Stimulated activated CD8-positive, alpha-beta memory T cell treated with anti-CD3 and anti-CD28 coated beads, Interleukin-7, amount 100 ng/mL, for 1 hour (primary cell): ENCODE measurements at places on chromosomes 4 and X.

GRCh38 chr4:109390115-109390768, 43.4 kb upstream of the SEC24B start:
- DNase-seq: no peak

DNA sequence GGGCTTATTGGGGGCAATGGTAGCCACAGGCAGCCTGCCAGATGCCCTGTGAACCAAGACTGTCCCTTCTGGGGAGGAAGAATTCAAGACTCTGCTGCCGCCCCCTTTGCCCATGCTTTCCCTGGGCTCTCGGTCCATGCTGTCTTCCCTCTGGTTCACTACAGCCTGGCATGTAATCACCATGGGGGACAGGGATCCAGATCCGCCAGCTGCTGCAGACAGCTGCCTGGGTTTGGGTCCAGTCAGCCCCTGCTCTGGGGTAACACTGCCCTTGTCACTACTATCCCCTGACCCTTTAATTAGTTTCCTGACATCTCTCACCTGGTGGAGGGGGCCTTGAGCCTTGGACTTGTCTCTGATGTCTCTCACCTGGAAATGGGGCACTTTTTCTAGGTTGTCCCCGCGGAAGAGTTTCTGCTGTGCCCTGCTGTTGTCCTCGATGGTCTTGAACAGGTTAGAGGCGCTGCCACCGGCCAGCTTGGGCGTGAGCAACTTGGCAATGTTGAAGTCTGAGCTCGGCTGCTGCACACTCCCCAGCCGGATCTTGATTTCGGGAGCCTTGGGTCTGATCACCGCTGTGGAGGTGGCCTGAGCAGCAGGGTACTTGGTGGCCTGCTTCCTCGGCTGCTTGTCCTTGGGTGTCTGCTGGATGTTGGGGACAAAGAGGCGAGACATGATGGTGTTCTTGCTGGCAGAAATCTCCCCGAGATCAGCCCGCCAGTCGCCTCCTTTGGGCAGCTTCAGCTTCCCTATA, 6.4 kb downstream of the C4orf54 start:
- DNase-seq: no peak

GRCh38 chr4:140103676-140104075, 50.3 kb downstream of the MAML3 start:
- DNase-seq: no peak

GRCh38 chr4:110654254-110654635, 31.4 kb upstream of the PITX2 start:
- no peak for DNase-seq

DNA sequence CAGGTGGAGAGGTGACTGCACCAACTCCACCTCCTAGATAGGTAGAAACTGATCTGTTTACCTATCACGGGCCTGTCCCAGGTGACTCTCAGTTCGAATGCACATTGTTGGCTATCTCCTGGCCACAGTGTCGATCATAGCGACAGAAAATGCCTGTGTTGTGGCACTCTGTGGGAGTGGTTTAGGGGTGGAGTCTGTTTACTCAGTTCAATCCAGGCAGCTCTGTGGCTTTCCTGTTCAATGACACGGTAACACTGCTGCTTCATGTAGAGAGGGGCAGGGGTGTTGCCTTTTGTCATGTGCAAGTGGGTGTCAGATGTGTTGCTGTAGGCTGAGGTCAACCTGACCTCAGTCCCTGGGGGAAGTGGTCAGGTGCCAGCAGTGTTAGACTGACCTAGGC, 1602.4 kb downstream of the TECRL start:
- no peak for DNase-seq

GRCh38 chr4:127737295-127737694, 7.1 kb downstream of the SLC25A31 start:
- DNase-seq: no peak

DNA sequence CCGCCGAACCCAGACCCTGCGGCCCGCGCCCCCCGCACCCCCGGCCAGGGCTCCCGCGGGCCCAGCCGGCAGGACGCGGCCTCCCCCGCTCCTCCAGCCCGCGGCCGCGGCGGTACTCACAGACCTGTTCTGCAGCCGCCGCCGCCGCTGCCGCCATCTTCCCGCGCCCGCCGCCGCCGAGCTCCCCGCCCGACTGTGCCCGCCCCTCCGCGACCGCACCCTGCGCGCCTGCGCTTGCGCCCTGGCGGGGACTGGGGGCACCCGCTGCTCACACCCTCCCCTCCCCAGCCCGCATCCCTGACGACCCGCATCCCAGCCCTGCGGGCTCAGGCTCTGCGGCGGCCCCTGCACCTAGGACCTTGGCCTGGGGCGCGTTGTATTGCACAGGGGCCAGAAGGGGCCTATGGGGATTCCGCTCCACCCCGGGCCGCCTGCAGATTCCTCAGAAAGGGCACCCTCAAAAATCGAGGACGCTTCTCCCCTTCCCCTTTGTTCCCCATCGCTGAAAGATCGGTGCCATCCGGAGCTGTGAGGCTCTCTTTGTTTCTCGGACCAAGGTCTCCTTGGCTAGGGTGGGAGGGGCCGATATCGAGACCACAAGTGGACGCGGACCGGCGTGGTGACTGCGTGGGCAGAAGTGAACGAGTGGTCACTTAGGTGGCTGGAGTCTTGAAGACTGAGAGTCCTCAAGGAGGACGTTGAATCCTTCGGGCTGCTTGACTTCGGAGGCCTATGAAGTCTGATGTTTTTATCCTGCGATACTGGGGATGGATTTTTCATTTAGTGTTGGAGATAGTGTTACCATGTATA, at the start of gene SGCB:
TSS of gene SGCB (minus strand) at position 197 of the 810 bp plus-strand sequence. CDS start at position 157, 40 bp downstream.
- peak; percentile 31 for DNase-seq

DNA sequence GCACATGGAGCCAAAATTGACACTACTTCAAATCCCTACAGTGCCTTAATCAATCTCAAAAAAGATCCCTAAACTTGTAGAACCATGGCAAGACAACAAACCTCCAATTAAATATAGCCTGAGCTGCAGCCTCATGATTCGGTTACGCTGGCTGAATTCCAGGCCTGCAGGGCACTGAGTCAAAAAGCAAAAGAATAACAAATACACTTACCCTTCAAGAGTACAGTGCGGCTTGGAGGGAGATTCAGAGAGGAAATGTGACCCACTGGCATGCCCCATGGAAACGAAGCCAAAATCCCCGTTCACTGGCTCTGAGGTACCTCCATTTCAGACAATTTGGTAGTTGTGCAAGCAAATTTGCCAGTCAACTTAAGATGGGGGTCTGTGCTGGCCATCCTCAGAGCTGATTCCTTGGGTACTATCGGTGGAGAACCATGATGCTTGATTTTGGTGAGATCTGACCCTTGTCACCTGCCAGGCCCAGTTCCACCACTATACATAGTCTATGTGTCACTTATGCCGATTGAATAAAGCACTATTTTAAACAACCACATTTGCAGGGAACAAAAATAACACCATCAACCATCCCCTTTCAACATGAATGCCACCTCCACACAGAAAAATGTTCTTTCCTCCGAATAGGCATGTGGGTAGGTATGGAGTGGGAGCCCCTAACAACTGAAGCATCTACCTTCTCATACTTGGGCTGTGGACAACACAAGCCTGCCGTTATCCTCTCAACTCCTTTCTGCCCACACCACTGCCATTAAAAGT, 2.1 kb downstream of the C4orf54 start:
- no peak for DNase-seq

GRCh38 chrX:148459343-148459742, 41.1 kb upstream of the AFF2 start:
- no peak for DNase-seq

GRCh38 chr4:576991-577498, 950 bp upstream of the TMEM271 start:
- no peak for DNase-seq

- no peak for DNase-seq
Observed at GRCh38 chrX:3820167-3820566, 106.7 kb upstream of the PRKX start.

DNA sequence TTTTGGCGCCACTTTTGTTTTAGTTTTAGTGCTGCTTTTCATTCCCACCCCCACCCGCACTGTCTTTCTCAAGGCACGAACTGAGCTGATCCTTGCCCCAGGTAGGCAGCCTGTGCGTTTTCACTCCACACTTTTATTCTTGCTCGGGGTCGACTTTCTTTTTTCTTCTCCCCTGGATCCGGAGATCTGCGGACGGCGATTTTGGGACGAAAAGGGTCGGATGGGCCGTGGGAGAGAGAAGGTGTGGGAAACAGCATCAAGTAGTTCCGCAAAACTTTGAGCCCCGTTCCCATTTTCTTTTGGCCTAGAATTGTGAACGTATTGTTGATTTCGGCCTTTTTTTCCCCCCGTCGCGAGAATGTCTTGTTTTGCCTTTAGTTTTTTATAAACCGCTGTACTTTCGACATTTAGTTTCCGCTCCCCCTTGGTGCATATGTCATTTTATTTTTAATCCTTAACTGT, 531 bp downstream of the STAG2 start:
- DNase-seq: no peak

GRCh38 chr4:151031831-151032605, 16.9 kb upstream of the LRBA start:
- no peak for DNase-seq

DNA sequence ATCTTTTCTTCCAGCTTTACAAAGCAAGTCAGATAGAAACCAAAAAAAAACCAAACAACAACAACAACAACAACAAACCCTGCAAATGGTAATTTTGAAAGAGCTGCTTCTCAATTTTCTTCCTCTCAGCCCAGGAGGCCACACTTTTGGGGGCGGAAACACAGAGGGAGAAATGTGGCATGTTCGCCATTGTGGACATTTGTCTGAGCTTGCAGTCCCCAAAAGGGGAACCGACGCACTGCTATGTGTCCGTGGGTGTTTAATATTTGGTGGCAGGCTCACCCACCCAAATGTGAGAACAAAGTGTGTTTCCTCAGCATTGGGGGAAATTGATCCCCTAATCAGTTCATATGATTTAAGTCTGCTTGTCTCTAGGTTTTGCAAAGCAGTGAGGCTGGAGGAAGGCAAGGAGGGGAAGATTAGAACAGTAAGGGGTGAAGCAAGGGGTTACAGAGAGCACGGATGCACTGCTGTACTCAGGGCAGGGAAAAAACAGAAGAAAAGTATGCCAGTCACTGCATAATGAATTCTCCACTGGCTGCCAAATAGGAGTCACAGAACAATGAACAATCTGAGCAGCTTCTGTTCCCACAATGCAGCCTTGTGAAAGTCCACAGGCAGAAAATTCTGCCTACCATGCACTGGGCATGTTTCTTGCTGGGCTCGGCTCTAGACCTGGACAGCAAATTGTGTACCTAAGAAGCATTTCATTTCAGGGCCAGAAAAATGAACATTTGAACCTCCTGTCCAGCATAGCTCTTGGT, 74.7 kb upstream of the GPM6B start:
- no peak for DNase-seq

DNA sequence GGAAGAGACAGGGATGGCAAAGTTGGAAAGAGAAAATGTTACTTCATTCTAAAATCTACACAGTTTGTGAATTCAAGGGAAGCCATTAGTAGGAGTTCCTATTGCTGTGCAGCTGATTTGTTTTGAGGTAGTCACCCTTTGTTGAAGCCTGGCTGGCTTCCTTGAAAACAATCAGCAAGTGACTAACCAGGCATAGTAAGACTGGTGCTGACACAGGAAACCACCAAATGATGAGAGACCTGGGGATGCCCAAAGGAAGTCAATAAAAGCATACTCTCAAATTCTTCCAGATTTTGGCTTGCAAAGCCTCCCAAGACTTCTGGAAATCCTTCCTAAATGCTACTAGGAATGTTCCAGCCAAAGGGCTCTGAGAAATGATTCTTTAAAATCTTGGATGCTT, 23.9 kb upstream of the PRDM8 start:
- DNase-seq: no peak

DNA sequence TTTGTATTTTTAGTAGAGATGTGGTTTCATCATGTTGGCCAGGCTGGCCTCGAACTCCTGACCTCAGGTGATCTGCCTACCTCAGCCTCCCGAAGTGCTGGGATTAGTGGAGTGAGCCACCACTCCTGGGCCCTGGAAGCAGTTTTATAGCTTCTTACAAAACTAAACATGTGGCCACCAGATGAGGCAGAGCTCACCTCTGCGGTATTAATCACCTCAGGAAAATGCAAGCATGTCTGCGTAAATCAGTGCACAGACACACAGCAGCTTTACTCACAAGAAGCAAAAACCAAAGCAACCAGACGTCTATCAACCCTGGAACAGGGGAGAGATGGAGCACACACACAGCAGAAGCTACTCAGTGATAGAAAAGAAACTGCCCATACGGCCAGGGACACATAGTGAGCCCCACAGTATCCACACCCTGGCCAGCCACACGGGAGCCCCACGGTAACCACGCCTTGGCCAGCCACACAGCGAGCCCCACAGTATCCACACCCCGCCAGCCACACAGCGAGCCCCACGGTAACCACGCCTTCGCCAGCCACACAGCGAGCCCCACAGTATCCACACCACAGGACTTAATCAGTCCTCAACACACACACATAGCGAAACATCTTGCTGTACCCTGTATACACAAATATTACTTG, 30.2 kb downstream of the PPP2R3B start:
- no peak for DNase-seq

DNA sequence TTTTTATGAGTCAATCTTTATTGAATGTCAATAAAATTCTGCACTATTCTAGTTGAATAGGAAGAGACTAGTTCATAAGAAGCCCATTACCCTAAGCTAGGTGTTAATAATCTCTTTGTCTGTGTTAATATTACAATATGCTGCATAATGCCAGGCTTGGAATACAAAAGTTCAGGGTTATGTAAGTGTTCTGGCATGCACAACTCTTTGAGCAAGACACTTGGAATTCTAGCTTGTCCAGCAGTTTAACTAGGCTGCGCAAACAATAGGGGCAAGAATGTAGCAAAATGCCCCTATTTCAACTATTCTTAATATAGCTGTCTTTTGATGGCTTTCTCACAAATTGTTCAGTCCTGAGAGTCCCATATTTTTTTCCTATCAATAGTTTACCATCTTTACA, 31.3 kb upstream of the ETNPPL start:
- DNase-seq: no peak

DNA sequence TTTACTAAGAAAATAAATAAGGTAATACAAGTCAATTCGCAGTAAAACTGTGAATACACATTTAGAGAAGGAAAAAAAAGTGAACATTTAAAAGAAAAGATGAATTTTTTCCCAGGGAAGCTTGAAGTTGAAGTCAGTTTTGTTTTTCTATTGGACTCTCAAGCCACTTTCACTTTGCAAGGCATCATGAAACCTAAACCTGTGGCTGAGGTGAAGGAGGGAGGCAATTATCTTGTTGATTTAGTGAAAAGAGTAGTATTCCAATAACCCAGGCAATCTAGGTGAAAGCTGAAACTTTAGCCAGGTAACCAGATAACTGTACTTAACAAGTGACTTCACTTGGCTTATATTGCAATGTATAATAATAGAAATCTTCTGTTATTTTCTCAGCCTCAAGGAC, 138.6 kb downstream of the HDX start:
- DNase-seq: no peak

GRCh38 chrX:112746812-112747595, 67.3 kb upstream of the LHFPL1 start:
- no peak for DNase-seq

- no peak for DNase-seq
Observed at GRCh38 chrX:53678667-53679066, 7.9 kb downstream of the HUWE1 start.

GRCh38 chr4:155809835-155810234, 51.0 kb downstream of the GUCY1B1 start:
- DNase-seq: no peak

- DNase-seq: no peak
Observed at GRCh38 chrX:125319646-125320521, at the start of gene TEX13C. TSS of gene TEX13C (plus strand) at chrX:125319871. CDS start at chrX:125320120, 249 bp downstream.
